Amygdala (tissue), 56 donors: ENCODE measurements at places on chromosomes 3 and 15.

DNA sequence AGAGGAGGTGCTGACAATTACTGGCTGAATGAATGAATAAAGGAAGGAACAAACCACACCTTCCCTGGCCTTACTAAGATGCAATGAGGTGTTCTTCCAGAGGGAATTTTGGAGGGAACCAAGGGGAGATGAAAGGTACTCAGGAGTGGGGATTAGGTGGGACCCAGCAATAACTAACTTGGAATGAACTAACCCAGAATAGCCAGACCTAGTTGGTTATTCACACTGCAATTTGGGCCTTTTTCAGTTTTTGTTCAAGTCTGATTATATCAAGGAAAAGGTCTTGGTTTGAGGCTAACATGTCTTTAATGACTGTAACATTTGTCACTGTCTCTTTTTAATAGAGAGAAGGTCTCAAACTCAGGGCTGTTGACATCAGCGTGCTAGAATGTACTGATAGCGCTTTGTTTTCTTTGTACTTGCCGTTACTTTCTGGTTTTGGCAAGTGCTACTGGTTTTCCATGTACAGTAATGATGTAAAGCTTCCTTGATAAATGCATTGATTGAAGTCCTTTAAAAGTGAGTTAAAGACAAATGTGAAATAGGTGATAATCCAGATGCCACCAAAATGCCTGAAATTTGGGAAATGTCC, 3.2 kb upstream of the PLXND1 start:
- DNase-seq, result no peak

- no peak for DNase-seq
Measured at GRCh38 chr15:76565366-76565765, 228.8 kb downstream of the ISL2 start.

GRCh38 chr3:113895964-113896363, 51.8 kb upstream of the ZDHHC23 start:
- no peak for DNase-seq

DNA sequence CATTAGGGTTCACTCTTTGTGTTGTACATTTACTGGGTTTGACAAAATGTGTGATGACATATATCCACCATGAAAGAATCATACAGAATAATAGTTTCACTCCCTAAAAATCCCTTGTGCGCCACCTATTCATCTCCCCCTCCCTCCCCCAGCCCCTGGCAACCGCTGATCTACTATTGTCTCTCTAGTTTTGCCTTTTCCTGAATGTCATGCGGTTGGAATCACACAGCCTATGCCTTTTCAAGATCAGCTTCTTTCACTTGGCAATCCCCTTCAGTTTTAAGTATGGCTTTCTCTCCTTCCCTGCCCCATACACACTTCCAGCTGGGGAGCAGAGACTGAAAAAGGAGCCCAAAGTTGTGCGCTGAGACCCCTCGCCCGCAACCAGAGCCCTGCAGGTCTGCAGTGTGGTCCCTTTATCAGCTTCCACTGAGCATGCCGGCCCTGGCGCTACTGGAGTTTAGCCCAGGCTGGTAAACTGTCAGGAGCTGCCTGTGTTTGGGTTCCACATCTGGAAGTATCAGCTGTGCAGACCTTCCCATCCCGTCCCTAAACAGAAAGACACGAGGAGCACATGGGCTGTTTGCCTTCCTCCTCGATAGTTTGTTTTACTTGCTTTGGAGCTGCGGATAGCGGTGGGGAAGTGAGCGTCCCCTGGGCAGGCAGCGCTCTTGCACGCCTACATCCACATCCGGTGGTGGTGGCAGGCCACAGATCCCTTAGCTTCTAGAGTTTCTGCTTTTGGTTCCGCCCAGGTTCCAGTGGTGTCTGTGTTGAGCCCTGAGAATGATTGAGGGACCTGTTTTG, 12.3 kb downstream of the BOC start:
- DNase-seq, result no peak

- no peak for DNase-seq
Measured at GRCh38 chr15:40243126-40243810, 4.4 kb downstream of the PAK6 start.

DNA sequence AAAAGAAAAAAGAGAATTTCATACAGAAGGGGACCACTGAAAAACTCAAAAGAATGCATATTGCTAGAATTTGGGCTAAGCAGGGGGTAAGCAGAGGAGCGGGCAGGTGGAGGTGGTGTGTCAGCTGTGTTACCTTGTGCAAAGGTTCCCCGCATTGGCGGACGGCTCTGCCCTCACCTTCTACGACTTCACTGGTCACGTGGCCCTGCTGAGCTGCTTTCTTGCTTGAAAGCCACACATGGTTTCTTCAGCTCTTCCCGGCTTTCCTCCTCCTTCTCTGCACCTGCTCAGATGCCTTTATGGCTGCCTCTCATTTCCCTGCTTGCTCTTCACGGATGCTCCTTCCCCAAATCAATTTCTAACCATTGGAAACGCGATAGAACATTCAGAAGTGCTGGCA, 30.5 kb downstream of the FAH start:
- DNase-seq, result no peak
